ENCODE measurements at places on chromosomes 4 and X.

- no peak for DNase-seq
These were observed 1.8 kb downstream of the TAPT1 start for GRCh38 chr4:16224264-16225166.

GRCh38 chr4:29220761-29221160 is 1499.4 kb upstream of the PCDH7 start:
- no peak for DNase-seq

- no peak for DNase-seq
These were observed 31.5 kb downstream of the NALF2 start for GRCh38 chrX:69535661-69536060.

GRCh38 chr4:129239088-129239487 is 143.1 kb downstream of the C4orf33 start:
- DNase-seq: no peak

DNA sequence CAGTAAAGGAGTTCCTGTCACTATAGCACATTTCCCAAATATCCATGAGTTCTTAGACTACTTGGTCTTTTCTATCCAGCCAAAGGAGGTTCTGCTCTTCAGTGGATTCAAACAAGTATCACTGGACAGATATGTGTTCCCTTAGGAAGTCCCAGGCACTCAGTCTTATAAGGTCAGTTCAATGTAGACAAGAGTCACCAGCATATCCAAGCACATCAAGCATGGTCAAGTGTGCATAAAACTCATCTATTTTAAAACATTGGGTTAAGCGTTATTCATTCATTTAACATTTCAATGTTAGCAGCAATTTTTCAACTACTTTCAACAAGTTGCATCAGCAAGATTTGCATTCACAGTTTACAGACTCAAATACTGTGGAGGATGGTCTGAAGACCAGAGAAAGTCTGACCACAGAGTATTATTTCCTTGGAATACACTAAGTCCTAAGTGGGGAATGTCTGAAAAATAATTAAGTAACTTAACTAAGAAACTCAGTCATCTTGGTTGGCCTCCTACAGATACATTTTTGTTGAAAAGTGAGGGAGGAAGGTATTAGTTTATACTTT is 630.5 kb upstream of the IGFBP7 start:
- DNase-seq: no peak

- DNase-seq: no peak
These were observed 26.2 kb downstream of the DLG3 start for GRCh38 chrX:70470850-70471289.

DNA sequence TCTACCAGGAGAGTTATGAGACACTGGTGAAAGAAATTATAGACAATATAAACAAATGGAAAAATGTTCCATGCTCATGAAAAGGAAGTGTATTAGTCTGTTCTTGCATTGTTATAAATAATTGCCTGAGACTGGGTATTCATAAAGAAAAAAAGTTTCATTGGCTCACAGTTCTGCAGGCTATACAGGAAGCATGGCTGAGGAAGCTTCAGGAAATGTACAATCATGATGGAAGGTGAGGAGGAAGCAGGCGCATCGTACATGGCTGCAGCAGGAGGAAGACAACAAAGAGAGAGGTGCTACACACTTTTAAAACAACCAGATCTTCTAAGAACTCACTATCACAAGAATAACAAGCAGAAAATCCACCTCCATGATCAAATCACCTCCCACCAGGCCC is 184.3 kb downstream of the NPNT start:
- no peak for DNase-seq

- DNase-seq: no peak
These were observed 18.3 kb upstream of the CXCR3 start for GRCh38 chrX:71636438-71637252.

- DNase-seq: no peak
These were observed 101.1 kb downstream of the ZDHHC15 start for GRCh38 chrX:75421688-75422230.
